GM23338 (cell line): ENCODE measurements at places on chromosomes 4 and X.
A peak's percentile ranks its signal among the peaks of the same experiment; 100 is the strongest.

DNA sequence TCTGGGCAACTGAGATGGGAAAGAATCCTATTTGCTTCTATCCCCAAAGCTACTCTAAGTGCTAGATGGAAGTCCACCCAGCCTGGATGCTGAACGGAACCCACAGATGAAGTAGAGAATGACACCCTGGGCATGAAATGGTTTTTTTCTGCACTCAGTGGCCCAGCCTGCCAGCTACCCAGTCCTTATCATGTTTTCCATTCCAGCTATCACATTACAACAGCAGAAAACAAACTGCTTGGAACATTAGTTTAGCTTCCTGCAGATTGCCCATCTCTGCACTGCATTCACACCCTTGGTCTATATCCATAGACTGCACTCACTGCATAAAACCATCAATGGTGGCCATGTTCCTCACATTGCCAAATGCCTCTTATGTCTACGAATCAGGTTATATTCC is 79.1 kb downstream of the NYX start:
- DNase-seq = no peak
- no peaks in the 10 kb centered on the region for H3K27me3 ChIP-seq
- H3K4me1 ChIP-seq = no peaks in the 10 kb centered on the region
- no peaks in the 10 kb centered on the region for H3K36me3 ChIP-seq
- H3K4me3 ChIP-seq = no peak overlapping the region

GRCh38 chr4:1862055-1862911 is 6.3 kb upstream of the LETM1 start:
- H3K36me3 ChIP-seq = no peaks in the 10 kb centered on the region
- peak; percentile 49 for DNase-seq
- H3K4me1 ChIP-seq = peaks cover under 1% of the 10 kb centered on the region; the same call in 1 of the 2 replicates
- H3K27me3 ChIP-seq = peaks cover 100% of the 10 kb centered on the region
- H3K4me3 ChIP-seq = peak overlapping the region; percentile 56

DNA sequence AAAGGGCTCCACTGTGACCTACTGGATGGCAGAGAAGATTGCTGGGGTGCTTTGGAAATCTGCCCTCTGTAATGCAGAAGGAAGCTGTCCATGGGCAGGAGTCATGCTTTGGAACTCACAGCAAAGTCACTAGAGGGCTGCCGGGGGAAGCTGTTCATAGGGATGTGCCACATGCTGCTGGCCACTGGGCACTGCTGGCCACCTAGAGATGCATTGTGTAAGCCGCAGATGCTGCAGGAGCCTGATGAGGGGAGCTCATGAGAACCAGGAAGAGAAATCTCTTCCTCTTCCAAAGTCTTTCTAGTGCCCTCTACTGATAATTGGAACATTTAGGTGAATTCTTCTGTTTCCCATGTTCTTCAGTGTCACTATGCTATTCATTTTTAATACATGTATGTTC is 31.2 kb upstream of the UXT start:
- no peaks in the 10 kb centered on the region for H3K36me3 ChIP-seq
- no peak overlapping the region for H3K4me3 ChIP-seq
- no peak for DNase-seq
- no peaks in the 10 kb centered on the region for H3K27me3 ChIP-seq
- no peaks in the 10 kb centered on the region for H3K4me1 ChIP-seq
- H3K27ac ChIP-seq = no peak overlapping the region

- no peaks in the 10 kb centered on the region for H3K27me3 ChIP-seq
- H3K4me1 ChIP-seq = no peaks in the 10 kb centered on the region
- DNase-seq = no peak
- no peaks in the 10 kb centered on the region for H3K36me3 ChIP-seq
- H3K27ac ChIP-seq = no peak overlapping the region
Observed at GRCh38 chr4:7218686-7219085, 26.3 kb downstream of the SORCS2 start.

DNA sequence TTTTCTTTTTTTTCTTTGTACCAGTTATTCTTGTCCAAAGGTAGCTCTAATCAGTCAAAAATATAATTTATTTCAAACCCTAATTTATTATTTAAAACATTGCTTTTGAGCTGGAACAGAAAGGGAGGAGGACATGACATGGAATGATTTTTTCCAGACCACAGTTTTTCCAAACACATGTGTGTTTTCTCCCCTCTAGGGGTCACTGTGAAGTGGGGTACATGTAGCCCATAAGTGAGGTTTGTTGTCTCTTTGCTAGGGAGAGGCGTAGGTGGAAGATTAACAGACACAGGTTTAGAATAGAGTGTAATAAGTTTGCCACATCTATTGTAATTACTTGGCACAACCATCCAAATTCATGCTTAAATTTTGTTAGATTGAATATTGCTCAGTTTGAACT is 83.0 kb downstream of the TNIP2 start:
- no peak overlapping the region for H3K4me3 ChIP-seq
- H3K27me3 ChIP-seq = no peaks in the 10 kb centered on the region
- no peaks in the 10 kb centered on the region for H3K4me1 ChIP-seq
- H3K36me3 ChIP-seq = peaks cover 8% of the 10 kb centered on the region
- H3K27ac ChIP-seq = no peak overlapping the region
- DNase-seq = peak; percentile 45

- H3K36me3 ChIP-seq = no peaks in the 10 kb centered on the region
- DNase-seq = no peak
- H3K4me3 ChIP-seq = no peak overlapping the region
- no peak overlapping the region for H3K27ac ChIP-seq
- H3K4me1 ChIP-seq = no peaks in the 10 kb centered on the region; the same call in 1 of the 2 replicates
Observed at GRCh38 chr4:102560571-102561341, 59.6 kb downstream of the NFKB1 start.

GRCh38 chr4:39889226-39889625 is 88.5 kb downstream of the PDS5A start:
- no peaks in the 10 kb centered on the region for H3K27me3 ChIP-seq
- peak; percentile 56 for DNase-seq
- H3K4me3 ChIP-seq = peak overlapping the region; percentile 11
- H3K36me3 ChIP-seq = no peaks in the 10 kb centered on the region; the same call in 1 of the 2 replicates
- peak overlapping the region; percentile 85 for H3K27ac ChIP-seq

GRCh38 chrX:146241902-146242301 is 424.3 kb downstream of the SLITRK2 start:
- H3K27ac ChIP-seq = no peak overlapping the region
- H3K4me3 ChIP-seq = no peak overlapping the region
- no peaks in the 10 kb centered on the region for H3K4me1 ChIP-seq

DNA sequence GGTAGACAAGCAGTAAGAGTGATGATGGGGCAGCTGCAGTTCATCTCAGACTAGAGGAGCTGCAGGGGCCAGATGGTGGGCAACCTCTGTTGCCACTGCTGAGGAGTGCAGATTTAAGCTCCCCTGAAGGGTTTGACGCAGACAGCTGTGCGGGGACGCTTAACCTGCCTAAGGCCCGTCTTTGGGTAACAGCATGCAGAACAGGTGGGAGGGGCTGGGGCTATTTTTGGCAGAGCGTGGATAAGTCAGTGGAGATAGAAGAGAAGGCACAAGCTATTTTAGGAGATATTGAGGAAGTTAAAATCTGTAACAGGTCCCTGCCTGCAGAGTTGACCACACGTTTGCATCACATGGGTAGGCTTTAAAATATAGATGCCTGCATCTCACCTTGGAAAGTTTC is 10.5 kb downstream of the CD99 start:
- peaks cover 17% of the 10 kb centered on the region; the same call in 1 of the 2 replicates for H3K4me1 ChIP-seq
- no peak overlapping the region for H3K4me3 ChIP-seq
- no peak for DNase-seq
- H3K27me3 ChIP-seq = no peaks in the 10 kb centered on the region

GRCh38 chrX:140918398-140919038 is 83.9 kb upstream of the SPANXB1 start:
- H3K27ac ChIP-seq = no peak overlapping the region
- H3K27me3 ChIP-seq = no peaks in the 10 kb centered on the region
- no peak overlapping the region for H3K4me3 ChIP-seq
- H3K36me3 ChIP-seq = no peaks in the 10 kb centered on the region
- H3K4me1 ChIP-seq = no peaks in the 10 kb centered on the region

- H3K27me3 ChIP-seq = no peaks in the 10 kb centered on the region
- no peaks in the 10 kb centered on the region for H3K36me3 ChIP-seq
- H3K4me3 ChIP-seq = no peak overlapping the region
Observed at GRCh38 chrX:50002067-50002714, 79.8 kb downstream of the CLCN5 start.

- no peaks in the 10 kb centered on the region for H3K4me1 ChIP-seq
- no peaks in the 10 kb centered on the region for H3K36me3 ChIP-seq
- no peak for DNase-seq
- no peaks in the 10 kb centered on the region for H3K27me3 ChIP-seq
- no peak overlapping the region for H3K27ac ChIP-seq
Observed at GRCh38 chrX:27132862-27133261, 330.3 kb downstream of the PPP4R3C start.

GRCh38 chr4:107977966-107978705 is 11.6 kb upstream of the HADH start:
- H3K36me3 ChIP-seq = no peaks in the 10 kb centered on the region
- no peaks in the 10 kb centered on the region for H3K27me3 ChIP-seq
- no peak for DNase-seq
- no peaks in the 10 kb centered on the region for H3K4me1 ChIP-seq
- no peak overlapping the region for H3K4me3 ChIP-seq
- no peak overlapping the region for H3K27ac ChIP-seq

DNA sequence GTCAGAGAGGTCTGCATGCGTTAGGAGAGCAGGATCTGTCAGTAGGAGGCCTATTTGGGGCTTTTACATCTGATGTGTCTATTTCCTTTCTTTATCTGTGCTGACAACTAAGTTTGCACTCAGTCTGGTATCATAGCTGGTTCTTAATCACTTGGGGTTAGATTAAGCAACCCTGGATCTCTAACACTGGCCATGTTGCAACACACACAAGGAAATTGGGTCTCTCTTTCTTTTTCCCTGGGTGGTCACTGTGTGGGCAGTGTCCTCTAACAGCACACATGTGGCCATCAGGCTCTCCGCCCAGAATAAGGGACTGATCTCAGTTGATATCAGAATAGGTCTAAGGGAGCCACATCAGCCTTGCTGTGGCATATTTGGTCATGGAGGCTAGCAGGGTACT is 38.9 kb downstream of the IGFBP7 start:
- H3K27me3 ChIP-seq = no peaks in the 10 kb centered on the region
- no peak overlapping the region for H3K4me3 ChIP-seq
- no peak for DNase-seq
- no peaks in the 10 kb centered on the region for H3K4me1 ChIP-seq
- H3K27ac ChIP-seq = no peak overlapping the region

GRCh38 chrX:48471504-48471903 is 1.4 kb upstream of the SLC38A5 start:
- H3K27ac ChIP-seq = no peak overlapping the region
- H3K4me1 ChIP-seq = peaks cover 4% of the 10 kb centered on the region; the same call in 1 of the 2 replicates
- H3K4me3 ChIP-seq = no peak overlapping the region
- no peaks in the 10 kb centered on the region for H3K36me3 ChIP-seq
- H3K27me3 ChIP-seq = no peaks in the 10 kb centered on the region

DNA sequence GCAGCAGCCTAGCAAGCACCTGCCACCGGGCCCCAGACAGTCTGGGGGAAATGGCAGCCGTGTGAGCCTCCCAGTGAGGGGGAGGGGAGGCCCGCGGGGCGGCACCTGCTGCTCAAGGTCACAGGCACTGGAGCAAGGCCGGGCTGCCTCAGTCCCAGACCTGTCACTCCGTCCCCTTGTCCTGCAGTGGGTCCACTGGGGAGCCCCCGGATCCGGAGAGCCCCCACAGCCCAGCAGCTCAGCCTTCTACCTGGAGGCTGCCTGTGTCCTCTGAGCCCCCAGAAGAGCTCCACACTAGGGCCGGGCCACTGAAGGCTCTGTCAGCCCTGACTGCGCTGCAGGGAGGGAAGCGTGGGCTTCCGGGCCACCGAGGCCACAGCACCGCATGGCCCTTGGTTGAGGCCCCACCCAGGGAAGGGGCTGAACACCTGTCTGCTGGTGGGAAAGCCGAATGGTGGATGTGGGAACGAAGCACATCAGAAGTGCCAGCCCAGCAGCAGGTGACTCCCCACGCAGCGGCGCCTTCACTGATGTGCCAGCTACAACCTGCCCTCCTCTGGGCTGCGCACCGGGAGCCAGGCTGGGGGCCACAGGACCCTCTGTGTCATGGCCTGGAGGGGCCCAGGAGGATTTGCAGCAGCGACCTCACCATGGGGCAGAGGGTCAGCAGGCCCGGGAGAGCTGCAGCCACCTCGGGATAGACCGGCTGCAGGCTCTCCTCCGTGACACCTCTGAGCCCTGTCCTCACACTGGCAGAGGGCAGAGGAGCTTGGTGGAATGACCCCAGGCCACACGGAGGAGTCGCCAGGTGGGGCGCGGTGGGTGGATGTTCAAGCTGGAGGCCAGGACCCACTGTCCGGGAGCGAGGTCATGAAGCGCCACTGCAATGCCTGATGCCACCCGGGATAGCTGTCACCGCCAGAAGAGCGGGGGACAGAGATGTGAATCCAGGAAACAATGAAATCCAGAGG is 35.0 kb upstream of the MXD4 start:
- H3K36me3 ChIP-seq = no peaks in the 10 kb centered on the region
- H3K4me3 ChIP-seq = no peak overlapping the region
- H3K27me3 ChIP-seq = no peaks in the 10 kb centered on the region
- H3K27ac ChIP-seq = no peak overlapping the region
